ENCODE measurements at places on chromosomes 5 and 9. TPM values are rescaled to one million over a fixed set of nuclear protein-coding genes. Genes with fewer than 3 reads are reported as not detected.

DNA sequence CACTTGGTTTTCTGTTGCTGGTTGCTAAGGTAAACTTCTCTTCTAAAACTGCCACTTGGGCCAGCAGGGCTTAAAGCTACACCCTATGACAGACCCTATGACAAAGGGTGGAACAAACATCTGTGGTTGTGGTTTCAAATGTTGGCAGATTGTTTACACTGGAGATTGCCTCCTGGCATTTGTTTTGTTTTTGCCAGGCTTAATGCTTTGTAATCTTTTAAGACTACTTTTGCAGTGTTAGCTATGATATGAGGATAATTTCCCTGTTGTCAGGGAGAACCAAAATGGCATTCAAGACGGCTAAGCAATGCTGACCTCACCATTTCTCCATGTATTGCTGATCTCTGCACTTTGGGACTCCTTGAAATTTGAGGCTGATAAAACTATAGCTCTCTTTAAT is 50.3 kb downstream of the MAMDC2 start:
- no peaks in the 10 kb centered on the region for H3K27me3 ChIP-seq
- no peak overlapping the region for H3K4me3 ChIP-seq
- H3K36me3 ChIP-seq, result no peaks in the 10 kb centered on the region
- no peaks in the 10 kb centered on the region for H3K4me1 ChIP-seq
- H3K27ac ChIP-seq, result no peak overlapping the region

DNA sequence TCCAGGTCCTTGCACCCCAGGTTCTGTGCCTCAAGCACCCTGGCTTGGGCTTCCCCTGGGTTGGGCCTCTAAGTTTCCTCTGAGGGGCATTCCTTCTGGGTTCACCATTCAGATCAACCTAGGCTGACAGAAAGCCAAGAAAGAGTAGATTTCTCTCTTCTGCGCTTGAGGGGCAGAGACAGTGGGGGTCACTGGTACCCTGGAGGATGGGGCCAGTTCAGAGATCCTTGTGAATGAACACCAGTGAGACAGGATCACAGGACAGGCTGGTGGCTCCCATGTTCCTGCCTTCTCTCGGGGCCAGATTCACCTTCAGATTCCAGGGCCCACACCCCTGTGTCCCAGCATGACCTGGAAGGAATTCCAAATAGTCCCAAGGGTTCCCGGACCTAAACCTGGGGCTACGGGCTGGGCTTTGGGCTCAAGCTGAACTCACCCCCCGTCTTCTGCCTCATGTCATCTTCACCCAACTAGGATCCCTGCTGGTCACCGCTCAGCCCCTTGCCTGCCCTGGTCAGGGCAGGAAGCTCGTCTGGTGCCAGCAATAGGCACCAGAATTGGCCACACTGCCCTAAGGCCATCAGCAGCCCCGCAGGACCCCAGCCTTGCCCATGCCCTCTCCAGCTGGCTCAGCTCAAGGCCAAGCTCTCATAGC is 91.8 kb upstream of the MVB12B start:
- no peak overlapping the region for H3K4me3 ChIP-seq
- DNase-seq, result no peak
- H3K36me3 ChIP-seq, result no peaks in the 10 kb centered on the region

GRCh38 chr9:12659220-12659619 is 34.0 kb upstream of the TYRP1 start:
- H3K4me1 ChIP-seq, result no peaks in the 10 kb centered on the region
- no peaks in the 10 kb centered on the region for H3K36me3 ChIP-seq
- no peaks in the 10 kb centered on the region for H3K27me3 ChIP-seq
- no peak overlapping the region for H3K4me3 ChIP-seq

DNA sequence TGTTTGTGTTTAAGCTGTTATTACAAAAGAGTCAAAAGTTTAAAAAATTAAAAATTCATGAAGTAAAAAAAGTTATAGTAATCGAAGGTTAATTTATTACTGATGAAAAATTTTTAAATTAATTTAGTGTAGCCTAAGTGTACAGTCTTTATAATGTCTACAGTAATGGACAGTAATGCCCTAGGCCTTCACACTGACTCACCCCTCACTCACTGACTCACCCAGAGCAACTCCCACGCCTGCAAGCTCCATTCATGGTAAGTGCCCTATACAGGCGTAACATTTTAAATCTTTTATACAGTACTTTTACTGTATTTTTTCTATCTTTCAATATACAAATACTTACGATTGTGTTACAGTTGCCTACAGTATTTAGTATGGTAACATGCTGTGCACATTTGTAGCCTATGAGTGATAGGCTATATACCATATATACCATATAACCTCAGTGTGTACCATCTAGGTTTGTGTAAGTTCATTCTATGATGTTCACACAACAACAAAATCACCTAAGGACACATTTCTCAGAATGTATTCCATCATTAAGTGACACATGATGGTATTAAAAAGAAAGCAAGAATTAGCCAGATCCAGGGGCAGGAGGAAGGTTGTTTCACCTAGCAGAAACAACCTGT is 40.1 kb downstream of the DCAF10 start:
- peaks cover 9% of the 10 kb centered on the region for H3K36me3 ChIP-seq
- no peak for DNase-seq
- no peak overlapping the region for H3K4me3 ChIP-seq
- no peaks in the 10 kb centered on the region for H3K4me1 ChIP-seq
- no peak overlapping the region for H3K27ac ChIP-seq

DNA sequence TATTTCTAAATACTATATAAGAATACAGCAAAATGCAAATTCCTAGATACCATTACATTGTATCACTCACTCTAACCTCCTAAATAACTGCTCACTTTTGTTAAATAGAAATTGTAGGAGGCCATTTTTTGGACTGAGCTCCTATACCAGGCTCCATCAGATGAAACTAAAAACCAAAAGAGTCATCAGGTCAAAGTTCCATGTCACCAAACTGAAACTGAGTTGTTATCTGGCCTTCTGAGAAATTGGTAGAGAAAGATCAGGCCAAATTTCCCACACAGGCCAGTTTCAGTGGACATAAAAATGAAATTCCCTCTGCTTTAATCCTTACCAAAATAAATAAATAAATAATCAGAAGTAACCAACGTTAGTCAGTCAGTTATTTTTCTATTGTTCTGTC is 13.8 kb upstream of the SNX2 start:
- no peaks in the 10 kb centered on the region for H3K27me3 ChIP-seq
- no peak overlapping the region for H3K27ac ChIP-seq
- H3K4me3 ChIP-seq, result no peak overlapping the region
- no peaks in the 10 kb centered on the region for H3K4me1 ChIP-seq

Gene AQP7
- 4.8 TPM for total RNA-seq

Gene MYMK
- not detected for total RNA-seq

Gene ZNG1A
- 11.1 TPM for total RNA-seq

Gene PCDHA13
- not detected for total RNA-seq

Gene PRDM9
- total RNA-seq, result not detected

Gene TXNDC8
- total RNA-seq, result not detected
